ENCODE measurements at places on chromosomes 6 and 20.

- no peak for DNase-seq
These were observed 26.7 kb downstream of the NPEPL1 start for GRCh38 chr20:58719258-58719657.

GRCh38 chr20:20206788-20207187 lies 154.5 kb downstream of the CFAP61 start:
- DNase-seq = no peak

DNA sequence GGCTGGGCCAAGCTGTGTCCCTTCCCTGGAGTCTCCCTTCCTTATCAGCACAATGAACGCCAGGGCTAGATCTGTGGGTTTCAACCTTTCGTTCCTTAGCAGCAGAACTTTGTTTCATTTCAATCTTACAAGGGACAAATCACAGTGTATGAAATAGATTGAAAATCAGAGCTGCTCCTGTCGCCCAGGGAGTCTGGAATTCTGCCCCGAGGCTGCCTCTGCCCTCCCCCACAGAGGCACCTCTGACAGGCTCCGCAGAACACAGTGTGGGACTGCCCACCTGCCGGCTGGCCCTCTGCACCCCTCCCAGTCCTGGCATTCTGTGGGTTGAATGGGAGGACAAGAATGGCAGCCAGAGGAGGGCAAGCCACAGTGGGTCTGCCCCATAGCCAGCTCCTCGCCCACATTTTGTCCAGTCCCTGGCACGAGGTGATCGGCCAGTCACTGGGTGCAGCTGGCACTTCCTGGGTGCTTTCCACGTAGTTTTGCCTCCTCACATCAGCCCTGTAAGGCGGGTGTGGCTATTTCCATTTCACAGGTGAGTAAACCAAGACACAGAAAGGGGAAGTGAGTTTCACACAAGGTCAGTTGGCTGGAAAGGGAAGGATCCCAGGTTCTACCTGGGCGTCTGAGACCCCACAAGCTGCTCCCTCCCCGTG lies 26.1 kb downstream of the MANBAL start:
- no peak for DNase-seq

- DNase-seq = no peak
These were observed 27.6 kb downstream of the MYH7B start for GRCh38 chr20:34983089-34983820.

DNA sequence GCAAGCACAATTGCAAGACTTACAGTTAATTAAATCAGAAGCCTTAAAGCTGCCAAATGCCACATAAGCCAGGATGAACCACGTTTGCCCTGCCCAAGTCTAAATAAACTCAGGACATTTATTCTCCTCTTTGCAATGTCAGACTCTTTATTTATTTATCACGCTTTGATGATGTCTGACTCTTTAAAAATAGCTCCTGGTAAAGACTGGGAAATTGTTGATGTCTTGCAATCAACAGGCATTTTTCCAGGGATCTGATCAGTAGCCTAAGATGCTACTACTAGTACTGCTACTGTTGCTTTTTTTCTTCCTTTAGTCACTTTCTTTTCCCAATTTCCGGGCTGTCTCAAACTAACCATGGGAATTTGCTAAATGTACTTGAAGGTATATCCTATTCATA lies 365.8 kb upstream of the MARCKS start:
- DNase-seq = no peak

DNA sequence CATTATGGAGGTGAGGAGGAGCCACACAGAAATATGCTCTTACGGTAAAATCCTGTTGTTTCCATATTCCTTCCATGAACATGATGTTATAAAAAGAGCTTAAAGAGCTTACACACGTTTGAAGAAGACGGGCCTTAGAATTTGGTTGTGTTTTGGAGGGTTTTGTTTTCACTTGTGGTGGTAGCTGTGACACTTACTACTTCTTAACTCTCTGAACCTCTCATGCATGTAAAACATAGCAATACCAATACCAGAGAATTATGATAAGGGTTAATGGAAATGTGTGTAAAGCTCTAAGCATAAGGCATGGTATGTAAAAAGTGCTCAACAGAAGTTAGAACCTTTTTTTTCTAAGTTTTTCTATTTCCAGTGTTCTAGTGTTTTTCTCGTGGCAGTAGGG lies 256.1 kb upstream of the KCNQ5 start:
- DNase-seq = no peak

DNA sequence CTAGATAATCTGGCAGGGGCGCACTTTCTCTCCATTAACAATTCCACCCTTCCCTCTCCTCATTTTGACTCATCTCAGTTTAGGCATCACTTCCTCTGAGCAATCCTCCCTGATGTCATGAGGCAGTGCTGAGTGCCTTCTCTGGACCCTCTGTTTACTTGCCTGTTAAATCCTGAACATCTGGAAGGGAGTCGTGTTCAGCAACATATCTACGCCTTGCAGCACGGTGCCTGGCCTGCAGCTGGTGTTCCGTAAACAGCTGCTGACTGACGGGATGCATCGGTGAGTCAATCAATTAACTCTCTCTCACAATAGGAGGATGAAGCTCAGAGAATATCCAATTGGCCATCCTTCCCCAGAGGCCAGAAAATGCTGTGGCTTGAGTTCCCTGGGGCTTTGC lies 613.5 kb downstream of the PTPRT start:
- DNase-seq = no peak

GRCh38 chr6:149032599-149033405 lies 284.7 kb upstream of the TAB2 start:
- no peak for DNase-seq

GRCh38 chr6:89483111-89483720 lies 50.3 kb downstream of the ANKRD6 start:
- no peak for DNase-seq

DNA sequence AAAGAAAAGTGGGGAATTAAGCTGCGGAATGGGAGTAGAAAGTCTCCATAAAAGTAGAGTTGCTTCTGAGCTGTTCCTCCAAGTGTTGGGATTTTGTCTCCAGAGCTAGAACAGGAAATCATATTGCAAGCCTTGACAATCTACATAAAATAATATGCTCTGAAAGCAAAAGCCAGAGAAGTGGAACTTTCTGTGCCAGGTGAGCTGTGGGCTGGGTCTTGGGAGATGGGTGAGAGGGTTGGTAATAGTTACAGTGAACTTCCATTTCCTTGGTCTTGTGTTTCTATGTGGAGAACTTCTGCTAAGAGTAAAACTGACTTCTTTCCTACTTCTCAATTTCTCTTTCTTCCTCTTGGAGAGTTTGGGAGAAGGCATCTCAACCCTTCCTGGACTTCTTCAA lies 6.3 kb upstream of the HMGN4 start:
- no peak for DNase-seq

DNA sequence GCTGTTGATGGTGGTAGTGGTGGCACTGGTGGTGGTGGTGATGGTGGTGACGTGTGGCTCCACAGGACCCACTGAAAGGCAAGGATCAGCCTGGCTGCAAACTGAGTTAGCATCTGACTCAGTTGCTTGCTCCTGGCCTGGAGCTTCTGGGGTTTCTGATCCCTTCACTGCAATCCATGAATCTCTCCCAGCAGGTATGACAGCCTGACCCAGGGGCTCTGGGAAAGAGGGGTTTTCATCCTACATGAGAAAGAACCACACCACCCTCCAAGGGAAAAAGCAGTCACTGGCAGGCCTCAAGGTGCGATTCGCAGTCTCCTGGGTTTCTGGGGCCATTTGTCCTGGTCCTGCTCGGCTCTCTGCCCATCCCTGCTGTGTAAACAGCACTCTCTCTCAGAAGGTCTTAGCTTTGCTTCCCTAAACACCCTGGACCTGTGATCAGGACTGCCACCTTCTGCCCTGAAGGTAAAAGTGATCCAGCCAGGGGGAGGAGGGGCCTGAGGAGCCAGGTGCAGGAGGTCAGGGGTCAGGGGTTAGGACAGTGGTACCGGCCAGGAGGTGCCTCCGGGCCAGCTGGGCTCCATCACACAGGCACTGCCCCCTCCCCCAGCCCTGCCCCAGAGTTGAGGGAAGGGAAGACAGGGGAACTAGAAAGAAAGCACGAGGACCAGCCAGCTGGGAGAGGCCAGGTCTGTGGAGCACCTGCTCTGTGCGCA lies 152.0 kb downstream of the BMP7 start:
- DNase-seq = no peak

GRCh38 chr6:150202404-150202803 lies 59.6 kb downstream of the PPP1R14C start:
- DNase-seq = no peak

DNA sequence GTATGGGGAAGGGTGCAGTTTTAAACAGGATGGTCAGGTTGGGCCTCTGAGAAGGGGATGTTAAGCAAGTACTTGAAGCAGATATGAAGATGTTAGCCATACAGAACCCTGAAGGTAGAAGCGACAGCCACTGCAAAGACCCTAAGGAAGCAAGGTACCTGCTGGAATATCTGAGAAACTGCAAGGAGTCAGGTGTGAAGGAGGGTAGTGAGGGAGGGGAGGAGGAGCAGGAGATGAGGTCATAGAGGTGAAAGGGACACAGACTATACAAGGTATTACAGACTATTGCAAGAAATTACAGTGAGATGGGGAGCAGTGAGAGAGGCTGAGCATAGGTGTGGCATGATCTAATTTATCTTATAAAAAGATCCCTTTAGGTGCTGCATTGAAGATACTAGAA lies 22.2 kb upstream of the DEFB112 start:
- no peak for DNase-seq

GRCh38 chr20:63842258-63842657 lies 11.2 kb upstream of the ZBTB46 start:
- no peak for DNase-seq

DNA sequence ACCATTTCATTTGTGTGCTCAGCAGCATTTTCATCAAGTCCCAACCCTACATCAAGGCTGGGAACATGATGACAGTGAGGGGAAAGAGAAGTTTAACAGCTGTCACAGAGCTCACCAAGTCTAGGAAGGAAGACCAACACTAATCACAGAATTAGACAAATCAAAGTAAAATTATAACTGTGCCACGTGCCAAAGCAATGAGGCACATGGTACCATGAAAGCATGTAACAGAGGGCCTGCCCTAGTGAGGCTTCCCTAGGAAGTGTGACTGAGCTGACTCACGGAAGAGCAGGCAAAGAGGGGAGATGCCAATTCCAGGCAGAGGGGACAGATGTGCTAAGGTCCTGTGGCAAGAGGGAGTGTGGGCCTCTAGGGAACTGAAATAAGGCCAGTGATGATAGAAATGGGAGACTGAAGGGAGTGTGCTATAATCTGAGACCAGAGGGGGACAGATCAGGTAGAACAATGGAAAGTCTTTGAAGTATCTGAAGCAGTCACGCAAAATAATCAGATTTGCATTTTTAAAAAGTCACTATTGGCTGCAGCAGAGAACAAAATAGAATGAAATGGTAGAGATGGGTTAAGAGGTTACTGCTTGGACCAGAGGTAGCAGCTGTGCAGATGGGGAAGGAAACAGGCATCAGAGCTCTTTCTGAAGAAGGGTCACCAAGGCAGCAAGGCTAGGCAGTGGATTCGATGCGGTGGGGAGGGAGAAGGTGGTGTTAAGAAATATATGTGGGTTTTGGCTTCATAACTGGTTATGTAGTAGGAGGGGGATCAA lies 86.8 kb downstream of the GPR6 start:
- DNase-seq = no peak

- no peak for DNase-seq
These were observed 8.4 kb upstream of the CABLES2 start for GRCh38 chr20:62415354-62416111.

GRCh38 chr6:88220493-88220892 lies 54.3 kb upstream of the CNR1 start:
- no peak for DNase-seq

DNA sequence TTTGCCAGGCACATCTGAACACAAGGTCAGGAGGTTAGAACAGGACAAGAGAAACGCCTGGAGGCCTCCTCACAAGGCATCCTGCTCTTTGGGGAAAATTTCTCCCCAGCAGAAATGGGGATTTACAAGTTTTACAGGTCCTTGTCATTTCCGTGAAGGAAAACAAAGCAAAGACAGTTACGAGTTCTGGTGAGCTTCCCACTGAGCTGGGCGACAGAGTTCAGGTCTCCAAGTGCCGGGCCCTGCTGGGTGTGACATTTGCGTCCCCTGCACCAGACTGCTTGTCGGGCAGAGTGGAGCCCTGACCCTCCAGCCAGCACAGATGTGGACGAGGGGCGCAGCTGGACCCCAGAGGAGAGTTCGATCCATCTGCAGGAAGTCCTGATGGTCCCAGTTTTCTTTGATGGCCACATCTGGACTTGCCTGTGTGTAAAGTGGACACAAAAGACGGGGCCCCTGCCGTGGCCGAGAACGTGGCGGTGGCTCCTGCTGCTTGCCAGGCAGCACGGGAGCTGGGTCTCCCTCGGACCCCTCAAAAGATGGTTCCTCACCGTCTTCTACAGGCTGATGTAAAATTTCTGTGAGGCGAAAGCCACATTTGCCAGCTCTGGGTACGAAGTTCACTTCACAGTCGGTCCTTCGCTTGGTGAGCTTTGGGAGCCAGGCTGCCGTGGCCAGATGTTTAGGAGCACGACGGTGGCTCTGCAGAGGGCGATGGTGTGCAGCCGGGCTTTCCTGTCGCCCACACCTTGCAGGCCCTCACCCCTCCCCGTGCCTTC lies 5.2 kb upstream of the ADRM1 start:
- no peak for DNase-seq

DNA sequence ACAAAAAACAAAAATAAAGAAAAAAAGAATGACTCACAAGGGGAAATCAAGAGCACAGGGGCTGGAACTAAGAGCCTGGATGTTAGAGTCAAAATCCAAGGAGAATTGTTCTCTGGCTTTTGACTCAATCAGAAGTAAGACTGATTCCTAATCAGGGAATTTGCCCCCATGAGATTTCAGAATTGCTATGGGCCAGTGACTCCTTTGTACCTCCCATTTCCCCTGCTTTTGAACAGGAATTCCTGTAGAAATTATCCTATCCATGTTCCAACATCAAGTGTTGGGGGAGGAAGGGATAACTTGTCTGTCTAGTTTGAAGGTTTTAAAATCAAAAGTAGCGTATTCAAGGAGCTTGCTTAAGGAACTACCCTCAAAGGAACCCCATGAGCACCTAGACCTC lies 396.7 kb downstream of the CDC5L start:
- DNase-seq = no peak

DNA sequence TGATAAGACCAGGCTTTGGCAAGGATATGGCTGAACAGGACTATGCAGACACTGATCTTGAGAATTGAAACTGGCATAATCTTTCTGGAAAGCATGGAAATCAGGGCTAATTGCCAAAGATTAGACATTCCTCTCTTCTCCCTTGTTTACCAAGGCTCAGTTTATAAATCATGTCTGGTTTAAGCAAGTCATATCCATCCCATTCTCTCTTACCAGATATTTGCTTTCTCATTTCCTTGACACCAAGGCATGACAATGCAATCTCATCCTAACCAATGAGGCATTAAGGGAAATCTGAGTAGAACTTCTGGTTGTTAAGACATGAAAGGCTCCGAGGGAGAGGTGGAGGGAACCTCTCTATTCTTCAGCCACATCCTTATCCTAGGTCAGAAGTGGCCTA lies 110.3 kb upstream of the CEP85L start:
- DNase-seq = no peak

GRCh38 chr6:91482498-91482897 lies 895.6 kb upstream of the MAP3K7 start:
- DNase-seq = no peak

- no peak for DNase-seq
These were observed 326.6 kb downstream of the ZFAND3 start for GRCh38 chr6:38146021-38146733.
